ENCODE measurements at places on chromosomes 12 and 14.

DNA sequence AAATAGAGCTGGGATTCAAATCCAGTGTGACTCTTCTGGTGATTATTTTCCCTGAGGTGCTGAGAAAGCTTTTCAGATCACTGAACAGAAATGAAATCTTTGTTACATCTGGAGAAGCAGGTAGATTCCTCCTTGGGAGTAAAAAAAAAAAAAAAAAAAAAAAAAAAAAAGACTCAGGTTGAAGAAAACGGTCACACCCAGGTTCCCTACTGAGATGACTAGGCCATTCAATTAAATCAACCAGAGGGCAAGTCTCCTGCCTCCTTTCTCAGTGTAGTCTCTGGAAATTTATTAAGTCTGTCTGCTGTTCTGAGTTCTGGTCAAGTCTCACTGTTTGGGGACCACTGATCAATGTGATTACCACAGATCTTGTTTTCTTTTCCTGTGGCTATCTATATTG is 24.0 kb downstream of the ARG2 start:
- DNase-seq, result no peak

- DNase-seq, result no peak
Measured at GRCh38 chr14:88500611-88501010, 54.2 kb downstream of the PTPN21 start.

DNA sequence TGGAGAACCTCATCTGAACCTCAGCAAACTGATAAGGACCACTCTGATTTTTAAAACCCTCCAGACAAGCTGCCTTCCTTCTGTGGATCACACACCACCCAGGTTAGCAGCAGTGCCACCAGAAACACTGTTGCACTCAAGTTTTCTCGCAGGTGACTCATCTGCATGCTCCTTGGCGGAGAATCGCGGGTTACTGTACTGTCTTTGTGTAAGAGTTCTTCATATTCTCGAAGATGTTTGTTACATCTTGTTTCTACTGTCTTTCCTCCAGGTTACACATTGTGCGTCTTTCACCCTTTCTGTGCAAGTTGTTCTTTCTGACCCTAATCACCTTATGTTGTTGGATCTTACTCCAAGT is 331.2 kb downstream of the CACNA1C start:
- no peak for DNase-seq

- no peak for DNase-seq
Measured at GRCh38 chr14:49849213-49849847, 3.3 kb downstream of the NEMF start.

- DNase-seq, result peak; percentile 33
Measured at GRCh38 chr12:67647181-67647798, 1.3 kb upstream of the DYRK2 start.

- no peak for DNase-seq
Measured at GRCh38 chr12:130145731-130146130, 16.5 kb upstream of the FZD10 start.

DNA sequence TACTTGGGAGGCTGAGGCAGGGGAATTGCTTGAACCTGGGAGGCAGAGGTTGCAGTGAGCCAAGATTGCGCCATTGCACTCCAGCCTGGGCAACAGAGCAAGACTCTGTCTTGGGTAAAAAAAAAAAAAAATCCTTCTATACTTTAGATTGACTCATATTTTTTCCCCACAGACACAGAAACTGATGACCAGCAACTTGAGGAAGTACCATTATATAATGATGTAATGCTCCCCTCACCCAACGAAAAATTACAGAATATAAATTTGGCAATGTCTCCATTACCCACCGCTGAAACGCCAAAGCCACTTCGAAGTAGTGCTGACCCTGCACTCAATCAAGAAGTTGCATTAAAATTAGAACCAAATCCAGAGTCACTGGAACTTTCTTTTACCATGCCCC is 24.3 kb upstream of the SNAPC1 start:
- DNase-seq, result no peak

DNA sequence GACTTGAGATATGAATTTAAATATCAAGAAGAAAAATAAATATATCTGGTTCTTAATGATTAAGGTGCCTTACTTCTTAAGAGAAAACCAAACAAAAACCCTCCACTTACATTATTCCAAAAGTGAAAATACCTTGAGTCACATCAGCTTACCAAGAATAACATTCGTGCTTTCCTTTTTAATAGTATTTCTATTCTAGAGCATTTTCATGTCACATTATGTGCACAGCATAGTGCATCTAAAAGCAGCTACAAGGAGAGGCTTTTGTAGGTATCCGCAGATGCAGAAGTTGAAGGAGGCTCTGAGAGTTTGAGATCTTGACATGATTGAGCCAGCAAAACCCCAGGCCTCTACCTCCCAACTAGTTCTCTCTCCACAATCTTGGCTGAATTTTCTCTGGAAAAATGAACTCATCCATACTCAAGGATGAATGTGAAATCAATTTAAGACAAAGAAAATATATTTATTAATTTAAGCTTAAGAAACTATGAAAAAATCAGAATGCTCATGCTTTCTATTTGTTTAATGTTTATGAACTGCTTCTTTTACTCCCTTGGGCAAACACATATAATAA is 275.0 kb downstream of the AKAP6 start:
- no peak for DNase-seq

GRCh38 chr14:102451064-102451352 is 58.6 kb downstream of the ANKRD9 start:
- DNase-seq, result no peak

DNA sequence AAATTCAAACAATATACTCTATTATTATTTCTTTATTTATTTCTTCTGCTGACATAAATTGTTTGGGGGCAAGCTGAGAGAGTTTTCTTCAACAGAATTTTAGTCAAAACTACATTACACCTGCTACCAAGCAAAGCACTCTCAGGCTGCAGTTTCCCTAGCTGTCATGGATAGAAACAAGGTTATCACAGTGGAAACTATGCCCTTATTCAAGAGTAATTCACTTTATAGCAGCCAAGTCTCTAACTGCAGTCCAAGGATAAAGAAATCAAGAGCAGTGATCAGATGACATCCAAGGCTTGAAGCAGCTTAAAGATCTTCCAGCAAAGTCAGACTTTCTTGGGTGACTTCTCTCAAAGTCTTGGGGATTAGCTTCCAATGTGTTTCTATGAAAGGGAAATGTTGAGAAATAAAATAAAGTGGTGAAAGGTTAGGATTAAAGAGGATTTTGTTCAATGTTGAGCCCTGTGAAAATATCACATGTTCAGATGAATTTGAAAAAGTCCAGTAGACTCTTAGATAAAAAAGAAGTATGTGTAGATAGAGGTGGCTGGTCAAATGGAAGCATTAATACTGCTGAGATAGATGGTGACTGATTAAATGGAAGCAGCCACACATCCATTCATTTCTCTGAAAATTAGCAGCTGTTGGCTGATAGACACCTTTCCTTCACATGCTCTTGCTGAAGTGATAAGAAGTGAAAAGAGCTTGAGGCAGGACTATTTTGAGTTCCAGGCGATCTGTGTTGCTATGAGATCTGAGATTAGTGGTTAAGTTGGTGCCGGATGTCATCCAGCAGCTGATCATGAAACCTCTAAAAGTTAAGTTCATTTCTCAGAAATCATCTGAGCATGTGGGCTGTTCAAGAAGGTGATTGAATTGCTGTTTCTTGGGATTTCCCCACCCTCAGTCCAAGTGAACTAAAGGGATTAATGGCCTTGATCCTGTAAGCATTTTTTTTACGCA is 257.8 kb upstream of the BTG1 start:
- peak; percentile 84 for DNase-seq

DNA sequence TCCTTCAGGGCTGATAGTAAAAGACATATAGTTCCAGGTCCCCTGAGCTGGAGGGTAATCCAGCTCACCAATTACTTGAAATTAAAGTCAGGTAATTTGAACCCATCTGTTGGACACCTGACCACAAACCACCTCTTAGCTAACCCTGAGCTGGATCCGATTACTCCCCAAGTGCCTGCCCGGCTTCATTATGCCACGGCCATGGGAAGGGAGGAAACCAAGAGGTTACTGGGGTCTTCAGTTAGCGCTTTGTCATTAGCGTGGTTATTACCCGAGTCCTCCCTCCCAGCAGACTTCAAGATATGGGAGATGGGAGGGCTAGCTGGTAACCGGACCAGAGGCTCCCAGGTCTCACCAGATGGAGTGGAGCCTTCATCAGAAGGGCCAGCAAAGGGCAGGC is 1071.4 kb downstream of the BCL11B start:
- DNase-seq, result no peak

- DNase-seq, result no peak
Measured at GRCh38 chr12:106999446-106999845, 12.5 kb upstream of the MTERF2 start.

DNA sequence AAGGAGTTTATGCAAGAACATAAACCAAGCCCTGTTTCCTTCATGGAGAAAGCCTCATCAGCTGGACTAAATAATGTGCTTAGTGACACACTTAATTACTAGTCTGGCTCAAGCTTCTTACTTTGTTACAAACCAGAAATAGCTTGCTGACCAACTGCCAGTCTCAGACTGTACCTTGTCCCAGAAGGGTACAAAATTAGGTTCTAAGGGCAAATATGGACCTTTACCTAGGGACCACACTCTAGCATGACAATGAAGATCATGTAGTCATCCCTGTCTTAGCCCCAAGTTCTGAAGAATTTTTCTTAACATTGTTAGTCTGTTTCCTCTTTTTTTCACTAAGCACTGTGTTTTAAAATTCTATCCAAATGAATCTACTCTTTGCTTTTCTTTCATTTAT is 2.2 kb downstream of the AMN1 start:
- DNase-seq, result no peak

DNA sequence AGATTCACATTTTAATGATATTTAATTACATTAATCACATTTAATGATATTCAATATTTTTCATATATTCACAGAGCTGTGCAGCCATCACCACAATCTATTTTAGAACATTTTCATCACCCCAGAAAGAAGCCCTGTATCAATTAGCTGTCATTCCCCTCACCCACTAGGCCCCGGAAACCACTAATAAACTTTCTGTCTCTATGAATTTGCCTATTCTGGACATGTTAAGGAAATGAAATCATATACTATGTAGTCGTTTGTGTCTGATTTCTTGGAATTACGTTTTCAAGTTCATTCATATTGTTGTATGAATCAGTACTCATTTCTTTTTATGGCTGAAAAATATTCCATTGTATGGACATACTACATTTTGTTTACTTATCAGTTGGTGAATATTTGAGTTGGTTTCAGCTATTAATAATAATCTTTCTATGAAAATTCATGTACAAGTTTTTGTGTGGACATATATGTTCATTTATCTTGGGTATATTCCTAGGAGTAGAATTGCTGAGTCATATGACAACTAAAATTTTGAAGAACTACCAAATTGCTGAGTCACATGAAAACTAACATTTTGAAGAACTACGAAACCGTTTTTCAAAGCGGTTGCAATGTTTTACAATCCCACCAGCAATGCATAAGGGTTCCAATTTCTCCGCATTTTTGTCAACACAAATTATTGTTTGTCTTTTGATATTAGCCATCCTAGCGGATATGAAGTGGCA is 11.7 kb upstream of the OTOGL start:
- DNase-seq, result no peak
